ENCODE measurements at places on chromosomes 3 and 15.

GRCh38 chr15:95097361-95097760 is 866.0 kb downstream of the MCTP2 start:
- DNase-seq: no peak

- no peak for DNase-seq
Measured at GRCh38 chr3:187567661-187568121, 102.5 kb downstream of the SST start.

- no peak for DNase-seq
Measured at GRCh38 chr15:87300146-87300545, 956.4 kb downstream of the NTRK3 start.

DNA sequence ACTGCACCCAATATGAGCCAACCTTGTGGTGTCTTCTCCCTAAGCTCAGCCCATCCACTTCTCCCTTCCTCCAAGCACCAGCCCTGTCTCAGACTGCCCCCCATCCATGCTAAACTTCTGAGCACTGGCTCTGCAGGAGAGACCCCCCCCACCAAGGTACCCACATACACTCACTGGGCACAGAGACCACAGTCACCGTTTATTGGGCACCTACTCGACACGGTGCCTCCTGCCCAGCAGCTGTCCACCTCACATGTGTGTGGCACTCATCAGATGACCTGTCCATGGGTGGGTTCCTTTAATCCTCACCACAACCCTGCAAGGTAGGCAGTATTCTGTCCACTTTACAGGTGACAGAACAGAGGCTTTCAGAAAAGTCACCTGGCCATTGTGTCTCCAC is 22.3 kb upstream of the SFMBT1 start:
- DNase-seq: no peak

DNA sequence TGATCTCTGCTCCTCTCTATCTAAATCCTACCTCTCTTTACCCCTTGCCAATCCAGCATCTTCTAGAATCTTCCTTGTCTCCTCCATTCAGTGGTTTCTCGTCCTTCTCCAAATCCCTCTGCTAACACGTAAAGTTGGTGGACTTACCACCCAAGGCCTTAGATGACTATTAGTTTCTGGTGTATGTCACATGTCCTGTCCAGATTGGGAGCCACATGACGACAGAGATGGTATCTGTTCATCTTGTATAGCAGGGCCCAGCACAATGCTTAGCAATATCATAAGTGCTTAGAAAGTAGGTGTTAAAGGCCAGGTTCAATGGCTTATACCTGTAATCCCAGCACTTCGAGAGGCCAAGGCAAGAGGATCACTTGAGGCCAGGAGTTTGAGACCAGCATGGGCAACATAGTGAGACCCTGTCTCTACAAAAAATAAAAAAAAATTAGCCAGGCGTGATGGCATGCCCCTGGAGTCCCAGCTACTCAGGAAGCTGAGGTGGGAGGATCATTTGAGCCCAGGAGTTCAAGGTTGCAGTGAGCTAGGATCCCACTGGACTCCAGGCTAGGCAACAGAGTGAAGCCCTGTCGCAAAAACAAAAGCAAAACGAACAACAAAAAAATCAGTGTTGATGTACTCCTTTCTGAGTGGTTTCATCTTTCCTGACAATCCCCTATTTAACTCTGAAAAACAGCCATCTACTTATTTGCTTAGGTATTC is 81.8 kb downstream of the HMG20A start:
- no peak for DNase-seq

DNA sequence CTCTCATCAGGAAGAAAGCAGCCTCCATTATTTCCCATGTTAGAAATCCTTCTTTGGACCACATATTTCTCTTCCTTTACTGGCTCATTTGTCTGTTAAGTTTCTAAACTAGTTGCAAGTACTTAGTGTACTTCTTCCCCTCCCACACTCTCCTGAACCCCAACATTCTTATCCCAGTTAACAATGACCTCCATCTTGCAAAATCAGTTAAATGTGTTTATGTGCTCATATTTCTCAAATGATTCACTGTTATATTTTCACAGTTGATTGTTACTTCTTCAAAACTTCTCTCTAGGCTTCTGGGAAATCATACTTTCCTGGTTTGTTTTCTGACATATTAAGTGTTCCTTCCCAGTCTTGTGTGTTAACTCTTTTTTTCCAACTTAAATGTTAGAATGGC is 856.9 kb downstream of the EPHA3 start:
- no peak for DNase-seq

DNA sequence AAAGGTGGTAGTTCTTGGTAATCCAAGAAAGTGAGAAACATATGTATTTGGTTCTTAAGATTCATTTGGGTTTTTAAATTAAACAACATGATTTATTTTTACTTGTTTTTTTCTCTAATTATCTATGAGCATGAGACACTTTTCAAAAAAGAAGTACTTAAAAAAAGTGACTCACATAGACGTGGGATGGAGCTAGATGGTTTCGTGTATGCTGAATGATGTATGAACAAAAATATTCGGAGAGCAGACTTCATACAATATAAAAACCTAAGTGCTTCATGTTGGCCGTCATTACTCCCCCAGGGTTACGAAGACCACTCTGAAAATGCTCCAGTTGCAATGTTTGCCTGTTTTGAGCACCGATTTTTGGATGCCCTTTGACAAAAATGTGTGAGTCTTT is 90.9 kb downstream of the RORA start:
- no peak for DNase-seq

DNA sequence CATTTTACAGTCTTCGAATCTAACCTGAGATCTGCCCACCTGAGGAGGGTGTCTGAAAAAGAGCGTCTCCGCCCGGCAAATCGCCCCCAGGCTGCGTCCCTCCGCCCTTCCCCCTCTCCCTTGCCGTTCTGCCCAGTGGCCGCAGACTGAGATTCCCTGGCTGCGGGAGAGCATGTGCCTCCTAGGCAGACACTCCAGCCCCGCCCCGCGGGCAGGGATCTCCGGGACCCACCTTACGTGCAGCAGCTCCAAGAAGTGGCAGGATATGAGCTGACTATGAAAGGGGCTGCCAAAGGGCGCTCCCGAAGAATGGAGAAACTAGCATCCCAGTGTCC is 2.7 kb upstream of the WNT5A start:
- no peak for DNase-seq

- no peak for DNase-seq
Measured at GRCh38 chr3:22241110-22241509, 490.1 kb upstream of the ZNF385D start.

DNA sequence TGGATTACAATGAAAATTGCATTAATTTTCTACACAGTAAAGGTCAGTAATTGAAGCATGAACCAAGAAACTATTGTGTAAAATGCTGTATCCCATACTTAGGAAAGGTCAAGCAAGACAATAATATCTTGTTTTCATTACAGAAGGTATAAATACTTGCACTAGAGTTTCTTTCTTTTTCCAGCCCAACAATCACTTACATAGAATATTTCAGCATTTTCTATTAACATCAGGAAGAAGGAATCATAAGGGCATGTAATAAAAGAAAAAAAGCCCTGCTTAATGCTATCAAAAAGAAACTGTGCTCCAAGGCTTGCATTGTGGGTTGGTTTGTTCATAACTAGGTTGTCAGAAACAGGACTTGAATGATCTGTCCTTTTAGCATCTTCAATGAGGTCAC is 215.1 kb downstream of the MCTP2 start:
- no peak for DNase-seq

DNA sequence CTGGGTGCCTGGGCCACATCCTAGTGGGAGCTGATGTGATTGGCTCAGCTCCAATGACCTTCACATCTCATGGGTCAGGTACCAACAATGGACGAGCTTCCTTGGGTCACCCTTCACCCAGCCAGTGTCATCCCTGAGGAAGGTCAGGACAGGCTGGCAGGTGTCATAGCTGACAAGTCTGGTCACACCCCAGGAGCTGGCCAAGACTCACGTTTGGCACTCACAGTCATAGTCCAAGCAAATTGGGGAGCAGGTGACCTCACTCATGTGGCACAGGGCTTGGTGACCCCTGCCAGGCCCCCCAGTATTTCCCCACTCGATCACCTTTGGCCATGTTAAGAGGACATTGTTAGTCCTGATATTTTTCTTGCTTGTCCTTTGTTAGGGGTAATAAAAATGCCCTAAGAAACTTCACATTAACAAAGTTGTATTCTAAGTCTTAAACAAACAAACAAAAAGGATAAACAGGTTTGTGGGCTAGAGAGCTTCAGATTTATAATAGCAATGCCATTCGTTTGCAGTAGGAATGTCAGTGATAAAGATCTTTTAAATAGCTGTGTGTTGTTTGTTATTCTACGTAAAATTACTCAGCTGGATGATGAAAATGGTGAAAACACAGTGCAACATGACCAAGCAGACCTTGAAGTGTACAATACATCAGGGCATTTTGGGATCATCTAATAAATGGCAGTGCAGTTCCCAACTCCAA is 79.5 kb upstream of the POMGNT2 start:
- DNase-seq: no peak

DNA sequence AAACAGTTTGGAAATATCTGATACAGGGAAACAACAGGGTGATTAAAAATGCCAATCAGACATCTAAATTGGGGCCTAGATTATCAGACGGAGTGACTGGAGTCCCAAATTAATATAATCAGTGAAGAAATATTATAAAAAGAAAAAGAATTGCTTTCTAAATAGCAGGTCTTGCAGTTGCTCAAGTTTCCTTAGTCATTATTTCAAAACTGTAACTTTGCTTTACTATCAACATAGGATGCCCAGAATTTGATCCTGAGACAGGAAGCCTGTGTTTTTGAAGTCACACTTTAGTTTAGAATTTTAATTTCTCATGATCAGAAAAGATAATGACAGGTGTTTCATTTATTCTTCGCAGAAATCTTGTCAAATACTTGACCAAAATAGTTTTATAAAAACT is 105.9 kb downstream of the IL1RAP start:
- no peak for DNase-seq

DNA sequence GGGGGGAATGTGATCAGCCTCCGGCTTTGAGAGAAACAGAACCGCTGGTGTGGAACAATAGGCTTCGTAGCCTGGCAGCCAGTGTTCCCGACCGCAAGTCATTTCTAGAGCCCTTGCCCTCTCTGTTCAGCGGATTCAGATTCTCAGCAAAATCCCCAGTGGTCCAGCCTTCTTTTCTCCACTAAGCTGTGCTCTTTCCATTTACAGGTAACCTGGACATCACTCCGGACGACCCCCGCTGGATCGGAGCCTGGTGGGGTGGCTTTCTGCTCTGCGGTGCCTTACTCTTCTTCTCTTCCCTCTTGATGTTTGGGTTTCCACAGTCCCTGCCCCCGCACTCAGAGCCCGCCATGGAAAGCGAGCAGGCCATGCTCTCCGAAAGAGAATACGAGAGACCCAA is 250.6 kb downstream of the SLCO3A1 start:
- no peak for DNase-seq

All from NCI-H1417 (cell line).